NCI-H226 (cell line): ENCODE measurements at places on chromosomes 1 and 21.
A peak's percentile ranks its signal among the peaks of the same experiment; 100 is the strongest.

GRCh38 chr1:233246965-233247364 lies 48.6 kb downstream of the PCNX2 start:
- DNase-seq: no peak

- DNase-seq: no peak
Observed at GRCh38 chr1:32239790-32240139, 7.3 kb upstream of the FAM167B start.

- DNase-seq: no peak
Observed at GRCh38 chr1:156876281-156876680, 15.6 kb downstream of the NTRK1 start.

GRCh38 chr1:89894210-89895201 lies 73.7 kb downstream of the LRRC8D start:
- peak; percentile 96 for DNase-seq

DNA sequence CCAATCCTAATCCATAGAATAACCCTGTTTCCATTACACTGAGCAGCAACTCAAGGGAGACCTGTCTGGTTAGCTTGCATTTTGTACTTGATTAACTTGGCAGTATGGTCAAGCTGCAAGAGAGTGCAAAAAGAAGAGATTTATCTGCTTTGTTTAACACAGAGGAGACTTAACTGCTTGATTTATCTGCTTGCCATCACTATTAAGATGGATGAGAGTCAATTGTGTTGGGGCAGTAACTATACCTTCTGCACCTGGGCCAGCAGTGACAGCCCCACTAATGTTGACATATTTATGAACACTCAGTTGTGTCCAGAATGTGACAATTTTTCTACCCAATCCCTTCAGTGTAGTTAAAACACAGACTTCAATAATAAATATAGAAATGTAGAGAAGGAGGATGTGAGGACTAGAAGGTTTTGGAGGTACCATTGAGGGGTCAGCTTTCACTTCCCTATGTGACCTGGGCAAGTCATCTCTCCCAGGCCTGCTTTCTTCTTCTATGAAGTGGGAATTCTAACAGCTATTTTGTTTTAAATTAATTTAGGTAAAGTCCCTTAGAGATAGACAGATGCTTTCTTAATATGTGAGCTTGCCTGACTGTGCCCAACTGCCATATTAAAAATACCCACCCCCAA lies 159.1 kb upstream of the KCNK2 start:
- DNase-seq: no peak

- no peak for DNase-seq
Observed at GRCh38 chr1:89706700-89707012, 73.7 kb downstream of the LRRC8C start.

DNA sequence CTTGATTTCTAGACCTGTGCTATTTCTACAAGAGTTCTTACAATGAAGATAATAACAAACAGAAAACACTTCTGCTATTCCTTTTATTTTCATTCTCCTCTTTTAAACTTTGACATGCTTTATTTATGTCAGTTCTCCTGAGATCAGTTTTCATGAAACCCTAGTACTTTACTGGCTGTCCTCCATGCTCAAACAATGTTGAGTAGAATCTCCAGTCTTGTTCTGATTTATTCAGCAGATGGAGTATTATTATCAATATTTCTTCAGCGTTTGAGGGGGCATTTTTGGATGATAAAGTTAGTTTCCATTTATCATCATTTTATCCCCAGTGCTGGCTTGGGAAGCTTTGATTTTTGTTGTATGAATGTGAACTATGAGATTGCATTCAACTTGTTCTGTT lies 85.9 kb upstream of the WARS2 start:
- DNase-seq: no peak

DNA sequence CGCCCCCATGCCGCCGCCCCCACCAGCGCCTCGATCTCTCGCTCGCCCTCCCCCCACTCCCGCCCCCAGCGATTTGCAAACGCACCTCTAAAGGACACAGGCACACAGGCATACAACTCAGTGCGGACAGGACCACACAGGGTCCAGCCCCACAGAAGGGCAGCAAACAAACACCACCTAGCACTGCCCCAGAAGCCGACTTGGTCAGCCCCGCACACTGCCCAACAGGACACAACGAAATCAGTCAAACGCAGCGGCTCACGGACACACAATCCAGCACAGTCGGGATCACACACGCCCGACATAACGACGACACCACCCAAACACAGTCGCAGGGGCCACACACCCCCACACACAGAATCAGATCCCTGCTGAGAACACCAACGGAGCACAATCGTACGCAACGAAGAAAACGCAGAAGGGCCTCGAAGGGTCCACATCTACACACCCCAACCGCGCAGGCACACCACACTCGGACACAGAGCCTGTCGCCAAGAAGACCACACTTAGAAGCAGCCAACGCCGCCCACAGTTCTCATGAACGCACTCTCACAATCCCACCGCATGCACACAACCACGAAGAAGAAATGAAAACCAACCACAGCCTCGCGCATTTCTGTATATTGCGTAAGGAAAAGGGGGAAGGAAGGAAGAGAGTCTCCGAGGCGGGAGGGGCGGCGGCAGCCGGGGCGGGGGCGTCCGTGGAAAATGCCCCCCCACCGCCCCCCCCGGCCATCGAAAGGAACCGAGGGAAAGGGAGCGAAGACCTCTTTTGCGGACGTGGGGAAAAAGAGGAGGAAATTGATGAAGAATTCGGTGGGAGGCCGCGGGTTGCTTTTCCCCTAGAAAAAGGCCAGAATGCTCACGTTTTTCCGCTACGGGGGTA lies 481 bp downstream of the TAL1 start:
- no peak for DNase-seq

DNA sequence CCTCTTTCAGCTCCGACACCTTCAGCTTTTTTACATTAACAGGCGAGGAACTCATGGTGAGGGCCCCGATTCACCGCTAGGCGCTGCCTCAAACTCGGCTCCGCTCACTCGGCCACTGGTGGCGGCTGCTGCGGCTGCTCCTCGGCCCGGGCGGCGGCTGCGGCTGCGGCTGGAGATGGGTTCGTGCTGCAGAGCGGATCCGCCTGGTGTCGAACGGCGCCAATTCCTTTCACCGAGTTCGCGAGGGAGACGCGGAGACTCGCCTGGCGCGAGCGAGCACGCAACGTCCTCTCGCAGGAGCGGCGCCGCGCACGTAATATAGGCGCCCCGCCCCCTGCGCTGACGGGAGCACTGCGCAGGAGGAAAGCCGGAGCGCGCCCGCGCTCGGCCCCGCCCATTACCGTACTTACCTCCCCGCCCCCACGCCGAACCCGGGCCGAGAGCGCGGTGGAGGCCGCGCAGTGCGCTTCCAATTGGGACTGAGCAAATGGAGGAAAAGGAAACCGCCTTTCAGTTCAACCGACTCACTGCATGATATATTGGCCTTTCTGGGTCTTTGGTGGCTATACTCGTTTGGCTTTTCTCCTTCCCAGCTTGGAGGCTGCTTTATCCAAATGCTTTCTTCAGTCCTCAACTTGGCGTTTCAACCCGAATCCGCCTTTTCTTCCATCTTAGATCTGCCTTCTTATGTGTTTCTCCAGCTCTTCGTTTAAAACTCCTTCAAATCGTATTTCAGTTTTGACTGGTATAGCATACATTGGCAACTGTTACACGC lies at the start of gene HNRNPU:
Gene HNRNPU, minus strand, starts transcription at position 291 of the 775 bp plus-strand sequence. Its CDS starts 236 bp downstream, at position 55.
- DNase-seq: peak; percentile 97

DNA sequence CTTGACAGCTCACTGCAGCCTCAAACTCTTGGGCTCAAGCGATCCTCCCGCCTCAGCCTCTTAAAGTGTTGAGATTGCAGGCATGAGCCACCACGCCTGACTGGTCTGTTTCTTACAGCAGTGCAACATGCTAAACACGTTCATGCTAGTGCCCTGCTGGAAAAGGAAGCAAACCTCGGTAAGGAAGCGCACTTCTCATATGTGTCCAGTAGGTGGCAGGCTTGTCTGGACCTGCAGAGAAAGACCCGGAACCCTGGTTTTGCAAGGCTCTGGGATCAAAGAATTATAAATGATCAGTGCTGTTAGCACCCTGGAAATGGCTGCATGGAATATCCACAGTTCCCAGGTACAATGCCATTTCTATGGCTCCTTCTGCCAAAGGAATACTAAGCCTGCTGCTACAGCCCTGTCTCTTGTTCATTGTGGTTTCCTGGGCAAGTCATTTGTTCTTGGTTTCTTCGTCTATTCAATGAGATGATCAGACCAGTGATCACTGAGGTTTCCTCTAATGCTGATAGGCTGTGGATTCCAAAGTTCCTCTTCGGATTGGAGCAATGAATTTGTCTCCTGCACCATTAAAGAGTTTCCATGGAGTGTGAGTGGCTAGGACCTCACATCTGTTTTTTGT lies 15.9 kb downstream of the RNU5D-1 start:
- peak; percentile 39 for DNase-seq

DNA sequence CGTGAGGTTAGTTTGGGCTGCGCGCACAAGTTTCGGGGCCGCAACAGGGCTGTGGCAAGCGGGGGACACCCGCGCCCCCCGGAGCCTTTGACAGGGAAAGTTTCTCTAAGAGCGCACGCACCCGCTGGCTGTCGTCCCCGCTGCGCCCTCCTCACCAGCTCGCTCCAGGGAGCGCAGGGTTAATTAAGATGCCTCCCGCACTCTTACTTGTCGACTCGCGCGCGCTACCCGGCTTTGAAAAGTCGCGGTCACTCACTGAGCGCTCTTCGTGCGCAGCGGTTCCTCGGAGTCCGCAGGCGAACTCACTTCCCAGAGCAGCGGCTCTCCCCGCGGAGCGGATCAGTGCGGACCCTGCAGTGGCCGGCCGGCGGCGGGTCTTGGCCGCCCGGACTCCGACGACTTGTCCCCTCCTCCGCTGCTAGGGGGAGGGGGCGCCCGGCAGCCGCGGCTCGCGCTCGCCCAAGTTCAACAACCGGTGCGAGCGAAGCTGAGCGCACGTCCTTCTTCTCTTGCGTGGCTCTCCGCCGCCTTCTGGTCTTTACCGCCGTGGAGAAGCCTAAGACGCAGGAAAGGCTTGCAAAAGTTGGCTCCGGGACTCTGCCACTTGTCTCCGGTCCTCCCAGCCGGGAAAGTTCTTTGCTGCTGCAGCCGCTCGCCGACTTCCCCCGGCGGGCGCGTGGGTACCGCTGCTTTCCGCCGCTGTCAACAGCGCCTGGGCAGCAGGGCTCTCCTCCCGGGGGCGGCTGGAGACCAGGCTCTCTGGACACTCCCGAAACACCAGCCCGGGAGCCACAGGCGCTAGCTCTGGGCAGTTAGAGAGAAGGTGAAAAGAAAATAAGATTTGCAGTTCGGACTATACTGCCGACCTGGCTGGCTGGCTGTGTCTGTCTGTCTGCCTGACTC lies 506 bp downstream of the JUN start:
- peak; percentile 50 for DNase-seq

DNA sequence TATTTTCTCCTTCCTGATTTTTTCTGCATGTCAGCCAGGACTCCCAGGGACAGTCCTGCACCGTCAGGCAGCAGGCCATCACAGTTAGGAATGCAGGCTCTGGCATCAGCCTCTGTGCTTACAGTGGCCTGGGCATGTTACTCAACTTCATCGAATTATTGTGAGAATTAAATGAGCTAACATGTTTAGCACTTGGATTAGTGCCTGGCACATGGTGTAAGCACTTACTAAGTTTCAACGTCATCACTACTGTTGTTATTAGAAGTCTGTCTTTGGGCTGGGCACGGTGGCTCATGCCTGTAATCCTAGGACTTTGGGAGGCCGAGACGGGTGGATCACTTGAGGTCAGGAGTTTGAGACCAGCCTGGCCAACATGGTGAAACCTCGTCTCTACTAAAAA lies 45.1 kb downstream of the SCCPDH start:
- DNase-seq: no peak

- DNase-seq: no peak
Observed at GRCh38 chr1:92038695-92039346, 9.0 kb downstream of the EPHX4 start.

- no peak for DNase-seq
Observed at GRCh38 chr1:3898994-3899753, 898 bp downstream of the C1orf174 start.

GRCh38 chr1:187451238-187451637 lies 622.5 kb downstream of the PLA2G4A start:
- DNase-seq: no peak

- no peak for DNase-seq
Observed at GRCh38 chr1:35559317-35559944, 1.8 kb downstream of the NCDN start.

DNA sequence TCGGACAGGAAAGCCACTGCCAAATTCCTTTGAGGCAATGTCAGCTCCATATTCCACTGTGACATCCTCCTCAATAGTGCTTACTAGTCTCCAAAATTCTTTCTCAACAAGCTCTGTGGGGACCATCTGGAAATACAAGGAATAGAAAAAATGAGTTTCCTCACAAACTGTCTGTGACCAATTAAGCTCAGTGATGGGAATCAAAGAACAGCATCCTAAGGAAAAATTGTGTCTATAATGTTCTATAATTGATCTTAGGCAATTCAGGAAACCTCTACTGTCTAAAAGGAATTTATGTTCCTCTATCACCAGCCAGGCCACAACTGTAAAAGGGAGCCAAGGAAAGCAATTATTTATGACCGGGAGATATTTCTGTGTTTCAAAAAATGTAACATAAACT lies 46.1 kb upstream of the SYT2 start:
- DNase-seq: no peak

- no peak for DNase-seq
Observed at GRCh38 chr1:97166626-97167025, 445.0 kb downstream of the PTBP2 start.

GRCh38 chr1:204288021-204288588 lies 71.6 kb downstream of the PLEKHA6 start:
- peak; percentile 94 for DNase-seq

GRCh38 chr1:53648516-53648915 lies 90.4 kb downstream of the GLIS1 start:
- DNase-seq: no peak

DNA sequence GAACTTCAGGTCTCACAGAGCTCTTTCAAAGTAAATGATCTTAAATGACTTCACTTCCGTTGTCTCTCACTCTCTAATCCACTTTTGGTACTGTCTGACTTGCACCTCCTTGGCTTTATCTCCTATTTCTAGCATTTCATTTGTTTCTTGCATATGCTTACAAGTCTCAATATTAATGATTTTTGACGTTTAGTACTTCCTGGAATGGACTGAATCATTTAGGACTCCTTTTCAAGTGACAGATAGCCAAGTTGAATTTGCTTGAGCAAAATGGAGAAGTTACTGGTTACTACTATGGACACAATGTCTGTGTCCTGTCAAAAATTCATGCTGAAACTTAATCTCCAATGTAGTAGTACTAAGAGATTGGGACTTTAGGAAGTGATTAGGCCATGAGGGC lies 7.0 kb upstream of the SGIP1 start:
- no peak for DNase-seq

- peak; percentile 43 for DNase-seq
Observed at GRCh38 chr1:33396188-33397124, 34.4 kb downstream of the PHC2 start.

GRCh38 chr1:29235955-29236711 lies at the start of gene PTPRU:
Gene PTPRU (plus strand): TSS chr1:29236522. CDS start chr1:29236645, 123 bp downstream.
- DNase-seq: peak; percentile 48

GRCh38 chr1:180204231-180204630 lies 25.8 kb upstream of the LHX4 start:
- DNase-seq: no peak

- no peak for DNase-seq
Observed at GRCh38 chr1:201673093-201673492, 134.2 kb downstream of the NAV1 start.

GRCh38 chr1:56584910-56585528 lies 5.7 kb upstream of the PLPP3 start:
- peak; percentile 7 for DNase-seq
